Right kidney (tissue), 9 donors: ENCODE measurements at places on chromosomes 2 and 18.

- DNase-seq: no peak
Measured at GRCh38 chr2:102166189-102166845, 20.5 kb upstream of the IL1RL2 start.

DNA sequence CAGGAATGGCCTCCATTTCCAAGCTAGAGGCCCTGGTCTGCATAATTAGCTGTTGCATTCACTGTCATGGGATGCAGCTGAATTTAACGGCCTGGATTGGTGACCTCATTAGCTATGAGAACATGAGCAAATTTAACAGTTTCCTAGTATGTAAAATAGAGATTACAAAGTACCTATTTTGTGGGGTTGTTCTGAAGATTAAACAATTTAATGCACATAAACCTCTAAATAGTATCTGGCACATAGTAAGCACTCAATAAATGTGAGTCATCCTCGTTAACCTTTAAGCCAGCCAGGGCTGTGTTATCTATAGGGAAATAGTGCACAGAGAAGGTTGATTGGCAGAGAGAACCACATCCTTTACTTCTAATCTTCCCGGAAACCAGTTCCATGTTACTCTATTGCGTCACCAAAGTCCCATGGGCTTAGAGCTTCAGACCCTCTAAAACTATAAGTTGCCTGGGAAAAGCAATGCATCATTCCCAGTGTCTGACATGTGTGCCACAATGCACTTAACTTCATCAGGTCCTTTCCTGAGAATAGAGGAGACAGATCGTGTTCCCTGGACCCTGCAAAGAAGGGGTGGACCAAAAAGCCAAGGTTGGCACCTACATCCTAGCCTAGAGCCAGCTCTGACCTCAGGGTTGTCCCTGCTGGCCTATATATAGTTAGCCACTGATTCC is 196.5 kb downstream of the LNPK start:
- DNase-seq: no peak

- no peak for DNase-seq
Measured at GRCh38 chr18:44128365-44128764, 552.3 kb upstream of the SETBP1 start.

GRCh38 chr18:21584391-21584790 is 16.1 kb downstream of the ESCO1 start:
- no peak for DNase-seq

DNA sequence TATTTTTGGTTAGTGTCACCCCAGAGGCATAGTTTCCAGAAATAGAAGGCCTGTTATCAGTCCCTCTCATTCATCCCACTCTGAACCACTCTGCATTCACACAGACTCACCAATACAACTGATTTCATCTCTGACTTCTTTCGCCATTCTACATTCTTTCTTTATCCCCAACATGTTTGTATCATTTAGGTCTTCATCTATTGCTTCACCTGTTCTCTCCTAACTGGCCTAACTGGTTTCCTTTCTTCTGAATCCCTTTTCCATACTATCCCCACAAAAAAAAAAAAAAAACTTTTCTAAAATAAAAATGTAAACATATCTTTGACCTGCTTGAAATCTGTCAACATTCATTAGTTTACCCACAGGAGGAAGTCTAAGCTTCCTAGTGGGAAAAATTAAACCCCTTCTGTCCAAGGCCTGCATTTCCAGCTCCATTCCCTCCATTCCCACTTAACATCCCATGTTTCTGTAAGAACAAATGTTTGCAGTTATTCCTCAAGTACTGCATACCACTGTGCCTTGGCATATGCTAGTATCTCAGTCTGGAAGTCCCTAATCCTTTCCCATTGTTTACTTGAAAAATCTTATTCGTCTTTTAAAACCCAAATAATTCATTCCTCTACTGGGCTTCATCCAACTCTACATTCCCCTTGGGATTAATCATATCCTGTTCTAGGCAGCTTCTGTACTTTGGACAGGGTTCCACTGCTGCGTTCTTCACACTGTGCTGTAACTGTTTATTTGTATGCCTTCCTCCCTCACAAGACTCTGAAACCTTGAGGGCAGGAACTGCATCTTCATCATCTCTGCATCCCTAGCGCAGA is 68.5 kb downstream of the FIGN start:
- no peak for DNase-seq

DNA sequence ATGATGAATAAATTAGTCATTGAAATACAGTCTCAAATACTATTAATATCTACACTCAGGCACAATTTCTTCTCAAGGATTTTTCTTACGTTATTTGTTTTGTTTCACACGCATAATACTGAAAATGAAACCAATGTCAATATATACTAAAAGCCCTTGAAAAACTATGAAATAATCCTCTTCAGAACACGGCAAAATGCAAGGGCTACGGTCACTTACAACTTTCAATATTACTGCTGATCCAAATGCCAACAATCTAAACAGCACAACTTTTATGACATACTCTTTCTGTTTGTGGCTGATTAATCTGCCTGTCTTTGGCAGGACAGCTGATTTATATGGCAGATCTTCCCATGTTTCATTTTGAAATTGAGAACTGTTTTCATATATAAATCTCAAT is 68.3 kb downstream of the LRPPRC start:
- DNase-seq: no peak

- no peak for DNase-seq
Measured at GRCh38 chr2:94955702-94956101, 69.8 kb upstream of the MAL start.

GRCh38 chr18:21115519-21116411 is 4.2 kb upstream of the ROCK1 start:
- no peak for DNase-seq

DNA sequence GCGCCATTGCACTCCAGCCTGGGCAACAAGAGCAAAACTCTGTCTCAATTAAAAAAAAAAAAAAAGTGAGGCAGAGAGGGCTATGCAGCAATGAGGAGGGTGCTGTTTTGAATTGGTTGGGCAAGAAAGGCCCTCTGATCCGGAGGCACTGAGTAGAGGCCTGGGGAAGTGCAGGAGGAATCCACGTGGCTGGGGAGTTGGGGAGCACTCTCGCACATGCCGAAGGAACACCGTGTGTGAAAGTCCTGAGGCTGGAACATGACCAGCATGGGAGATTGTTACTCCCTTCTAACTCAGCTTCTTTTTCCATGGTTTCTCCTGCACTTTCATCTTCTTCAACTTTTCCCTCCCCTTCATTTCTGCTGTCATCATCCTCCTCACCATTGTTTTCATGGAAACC is 347.9 kb upstream of the HS6ST1 start:
- DNase-seq: no peak

DNA sequence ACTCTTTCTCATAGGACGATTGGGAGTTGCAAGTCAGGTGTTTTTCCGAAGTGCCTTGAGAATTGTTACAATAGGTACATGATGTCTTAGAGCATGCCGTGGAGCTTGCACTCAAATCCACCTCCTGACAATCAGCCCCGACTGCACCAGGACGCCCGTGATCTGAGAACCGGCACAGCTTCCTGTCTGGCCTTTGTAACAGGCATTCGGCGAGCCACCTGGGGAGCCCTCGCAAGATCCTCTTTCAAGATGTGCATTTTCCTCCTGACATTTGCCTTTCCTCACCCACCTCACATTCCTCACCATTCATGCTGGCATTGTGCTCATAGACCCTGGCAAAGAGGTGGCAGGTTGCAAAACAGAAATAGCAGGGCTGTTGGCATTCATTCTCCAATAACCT is 427.3 kb downstream of the GALR1 start:
- no peak for DNase-seq

- DNase-seq: no peak
Measured at GRCh38 chr2:124489686-124490085, 464.6 kb downstream of the CNTNAP5 start.

- no peak for DNase-seq
Measured at GRCh38 chr2:215868846-215869543, 144.4 kb downstream of the MREG start.

DNA sequence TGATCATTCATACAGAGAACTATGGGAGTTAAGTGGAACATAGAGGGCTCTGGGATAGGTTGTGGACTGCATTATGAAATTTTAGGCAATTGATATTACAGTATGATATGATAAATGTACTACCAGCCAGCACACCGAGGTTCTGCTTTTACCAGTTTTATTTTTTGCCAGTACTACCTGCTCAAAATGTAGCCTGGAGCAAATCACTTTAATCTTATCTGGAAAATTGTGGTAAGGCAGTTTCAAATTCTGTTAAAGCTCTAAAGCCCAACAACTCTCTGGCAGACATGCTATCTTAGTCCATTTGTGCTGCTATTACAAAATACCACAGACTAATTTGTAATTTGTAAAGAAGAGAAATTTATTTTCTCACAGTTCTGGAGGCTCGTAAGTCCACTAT is 474.9 kb upstream of the CWC22 start:
- no peak for DNase-seq

GRCh38 chr2:187519419-187520120 is 34.7 kb downstream of the TFPI start:
- DNase-seq: no peak

- no peak for DNase-seq
Measured at GRCh38 chr18:77486985-77487384, 237.3 kb downstream of the GALR1 start.

DNA sequence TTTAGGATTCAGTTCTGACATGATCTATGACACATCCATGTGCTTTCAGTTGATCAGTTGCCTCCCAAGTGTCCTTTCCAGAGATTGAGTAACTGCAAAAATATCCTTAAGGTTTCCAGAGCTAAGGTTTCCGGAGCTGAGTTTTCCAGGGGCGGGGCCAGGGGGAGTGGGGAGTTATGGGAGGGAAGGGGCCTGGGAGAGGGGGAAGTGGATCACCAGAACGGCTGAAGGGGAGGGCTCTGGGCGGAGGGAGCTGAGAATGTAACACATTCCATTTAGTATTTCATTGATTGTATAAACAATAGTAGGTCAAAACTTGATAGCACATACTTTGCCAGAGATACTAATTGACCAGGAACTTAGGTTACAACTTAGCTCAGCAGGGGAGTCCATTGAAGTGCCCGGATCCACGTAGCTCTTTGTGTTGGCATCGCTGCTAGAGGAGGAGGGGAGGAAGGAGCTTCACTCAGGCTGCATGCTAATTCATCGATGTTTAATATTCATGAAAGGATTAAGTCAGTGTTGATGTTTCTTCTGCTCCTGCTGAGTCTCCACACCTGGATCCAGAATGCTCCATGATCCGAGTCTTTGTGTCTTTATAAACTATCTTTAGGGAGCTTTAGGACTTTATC is 289.8 kb downstream of the ALPK2 start:
- peak; percentile 50 for DNase-seq

DNA sequence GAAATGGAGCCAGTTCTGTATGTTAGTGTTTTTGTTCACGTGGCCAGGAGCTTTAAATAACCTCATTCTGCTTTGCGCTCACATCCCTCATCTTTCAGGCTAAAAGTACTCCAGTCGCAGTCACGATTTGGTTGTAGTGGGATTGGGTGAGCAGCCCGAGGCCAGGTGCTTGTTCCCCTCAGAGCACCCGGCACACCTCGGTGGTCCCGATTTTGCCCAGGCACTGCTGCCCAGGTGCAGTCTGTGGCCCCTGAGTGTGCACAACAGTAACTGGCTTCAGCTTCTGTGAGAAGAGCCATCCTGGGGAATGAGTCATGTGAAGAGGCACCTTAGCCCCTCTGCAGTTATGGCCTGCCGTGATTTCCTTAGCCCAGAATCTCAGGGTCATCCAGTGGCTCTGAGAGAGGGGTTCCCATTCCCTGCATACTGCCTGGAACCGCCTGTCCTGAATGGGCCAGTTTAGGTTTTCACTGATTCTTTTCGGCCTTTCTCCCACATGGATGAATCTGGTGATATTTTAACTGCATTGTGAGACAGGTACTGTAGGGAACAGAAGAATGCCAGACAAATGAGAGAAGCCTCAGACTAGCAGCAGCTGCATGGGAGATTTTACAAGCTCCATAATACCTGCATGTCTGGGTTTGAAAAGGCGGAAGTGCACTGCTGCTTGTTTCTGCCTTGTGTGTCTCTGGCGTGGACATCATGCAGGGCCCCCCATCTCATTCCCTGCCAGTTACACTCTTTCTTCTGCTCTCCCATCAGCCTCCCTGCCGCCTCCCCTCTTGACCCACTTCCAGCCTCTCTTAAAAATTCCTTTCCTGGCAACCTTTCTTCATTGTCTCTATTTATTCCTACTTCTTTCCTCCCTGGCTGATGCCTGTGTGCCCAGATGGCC is 33.5 kb downstream of the IMPA2 start:
- peak; percentile 11 for DNase-seq

DNA sequence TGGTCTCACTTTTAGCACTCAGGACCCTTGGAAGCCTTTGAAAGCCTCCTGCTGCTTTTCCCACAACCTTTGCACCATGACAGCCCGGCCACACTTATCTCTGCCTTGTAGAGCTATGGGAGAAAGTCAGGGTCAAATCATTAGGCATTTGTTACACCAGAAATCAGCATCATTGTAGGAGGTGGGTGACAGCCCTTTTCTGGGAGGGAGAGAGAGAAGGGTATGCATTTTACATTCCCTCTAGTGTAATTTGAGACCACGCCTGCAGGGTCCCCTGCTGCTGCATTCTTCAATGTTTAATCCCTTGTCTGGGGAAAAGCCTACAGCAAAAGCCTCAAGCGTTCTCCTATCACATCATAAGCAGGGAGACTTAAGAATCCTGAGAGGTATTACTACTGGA is 766.8 kb upstream of the FAM98A start:
- peak; percentile 39 for DNase-seq

GRCh38 chr2:232318169-232318855 is 60.2 kb upstream of the ALPP start:
- DNase-seq: no peak

- no peak for DNase-seq
Measured at GRCh38 chr2:71581026-71581425, 127.7 kb downstream of the DYSF start.

DNA sequence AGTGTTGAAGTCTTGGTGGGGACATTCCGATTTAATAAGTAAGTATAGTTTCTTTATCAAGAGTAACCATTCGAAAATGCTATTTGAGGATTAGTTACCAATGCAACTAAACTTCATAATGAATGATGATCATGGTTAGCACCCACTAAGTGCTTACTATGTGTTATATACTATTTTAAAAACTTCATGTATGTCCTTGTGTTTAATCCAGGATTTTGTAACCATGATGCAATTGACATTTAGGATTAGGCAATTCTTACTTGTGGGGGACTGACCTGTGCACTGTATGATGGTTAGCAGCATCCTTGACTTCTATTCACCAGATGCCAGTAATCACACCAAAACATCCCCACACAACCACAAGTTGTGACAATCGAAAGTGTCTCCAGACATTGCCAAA is 859.9 kb upstream of the FSHR start:
- DNase-seq: no peak

GRCh38 chr18:29147944-29148343 is 971.0 kb upstream of the CDH2 start:
- peak; percentile 2 for DNase-seq
